Endodermal cell (in vitro differentiated cells): ENCODE measurements at places on chromosomes 6 and 20. TPM values are rescaled to one million over a fixed set of nuclear protein-coding genes. Genes with fewer than 3 reads are reported as not detected.

GRCh38 chr6:110628330-110628729, 151.9 kb upstream of the SLC22A16 start:
- H3K27ac ChIP-seq = no peak overlapping the region
- no peak for DNase-seq
- H3K4me1 ChIP-seq = no peaks in the 10 kb centered on the region
- no peak overlapping the region for H3K4me3 ChIP-seq
- H3K27me3 ChIP-seq = no peaks in the 10 kb centered on the region

DNA sequence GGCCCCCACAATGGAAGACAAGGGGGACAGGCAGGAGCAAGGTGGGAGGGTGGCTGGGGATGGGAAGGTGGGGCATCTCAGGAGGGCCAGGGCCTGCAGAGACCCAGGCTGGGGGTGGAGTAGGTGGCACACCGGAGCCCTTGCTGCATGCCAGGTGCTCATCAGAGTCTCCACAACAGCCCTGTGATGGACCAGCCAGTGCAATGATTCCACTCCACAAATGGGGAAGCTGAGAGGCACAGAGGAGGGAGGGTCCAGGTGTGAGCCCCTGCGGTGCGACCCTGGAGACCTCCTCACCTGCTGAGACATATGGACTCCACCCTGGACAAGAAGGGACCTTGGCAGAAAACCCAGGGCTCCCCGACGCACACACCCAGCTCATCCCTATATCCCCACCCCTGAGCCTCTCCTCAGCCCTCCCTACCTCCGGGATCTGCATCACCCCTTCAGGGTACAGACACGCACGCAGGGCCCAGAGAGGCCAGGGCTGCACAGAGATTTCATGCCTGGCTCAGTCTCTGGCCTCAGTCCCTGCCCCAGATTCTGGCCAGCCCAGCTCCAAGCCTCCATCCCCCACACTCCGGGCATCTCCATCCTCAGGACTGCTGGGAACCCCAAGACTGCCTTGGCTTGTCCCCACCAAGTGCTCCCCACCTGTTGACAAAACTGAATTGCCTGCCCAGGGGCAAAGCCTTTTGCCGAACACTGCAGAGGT, 7.1 kb upstream of the GRM4 start:
- peak; percentile 40 for DNase-seq
- no peaks in the 10 kb centered on the region for H3K4me1 ChIP-seq
- H3K27ac ChIP-seq = no peak overlapping the region
- H3K4me3 ChIP-seq = no peak overlapping the region
- no peaks in the 10 kb centered on the region for H3K36me3 ChIP-seq
- peaks cover 62% of the 10 kb centered on the region for H3K27me3 ChIP-seq

DNA sequence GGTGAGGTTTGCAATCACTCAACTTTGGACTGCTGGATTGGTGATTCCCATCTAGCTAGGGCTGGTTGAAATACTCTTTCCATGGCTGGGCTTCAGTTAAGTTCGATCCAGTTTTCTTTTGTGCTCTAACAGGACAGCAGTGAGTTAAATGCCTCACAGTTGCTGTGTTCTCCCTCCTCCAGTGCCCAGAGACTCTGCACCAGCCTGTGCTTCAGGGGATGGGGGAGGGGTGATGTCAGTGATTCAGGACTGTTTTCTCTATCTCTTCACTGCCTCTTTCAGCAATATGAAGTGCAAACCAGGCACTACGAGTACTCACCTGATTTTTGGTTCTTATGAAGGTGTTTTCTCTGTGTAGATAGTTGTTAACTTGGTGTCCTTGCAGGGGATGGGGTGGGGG, 88.2 kb upstream of the FAM83B start:
- H3K27ac ChIP-seq = no peak overlapping the region
- H3K4me1 ChIP-seq = no peaks in the 10 kb centered on the region
- no peaks in the 10 kb centered on the region for H3K27me3 ChIP-seq
- no peaks in the 10 kb centered on the region for H3K36me3 ChIP-seq
- H3K4me3 ChIP-seq = no peak overlapping the region

DNA sequence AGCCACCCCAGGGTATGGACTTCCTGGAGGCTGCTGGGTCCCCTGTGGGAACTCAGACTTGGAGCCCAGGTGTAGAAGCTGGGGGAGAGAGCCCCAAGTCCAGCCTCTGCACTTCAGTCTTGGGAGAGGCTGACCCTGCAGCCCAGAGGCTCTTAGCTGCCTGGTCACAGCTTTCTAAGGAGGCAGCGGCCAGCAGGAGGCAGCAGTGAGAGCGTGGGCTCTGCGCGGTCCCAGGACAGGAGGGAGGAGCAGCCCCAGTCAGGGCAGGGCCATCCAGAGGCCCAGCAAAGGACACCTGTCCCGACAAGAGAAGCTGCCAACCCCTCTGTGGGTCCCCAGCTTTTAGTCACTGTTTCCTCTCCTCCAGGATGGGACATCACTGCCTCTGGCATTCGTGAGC, 9.4 kb downstream of the TREML2 start:
- H3K36me3 ChIP-seq = no peaks in the 10 kb centered on the region
- H3K27ac ChIP-seq = no peak overlapping the region
- H3K27me3 ChIP-seq = peaks cover 14% of the 10 kb centered on the region
- peaks cover 3% of the 10 kb centered on the region for H3K4me1 ChIP-seq

DNA sequence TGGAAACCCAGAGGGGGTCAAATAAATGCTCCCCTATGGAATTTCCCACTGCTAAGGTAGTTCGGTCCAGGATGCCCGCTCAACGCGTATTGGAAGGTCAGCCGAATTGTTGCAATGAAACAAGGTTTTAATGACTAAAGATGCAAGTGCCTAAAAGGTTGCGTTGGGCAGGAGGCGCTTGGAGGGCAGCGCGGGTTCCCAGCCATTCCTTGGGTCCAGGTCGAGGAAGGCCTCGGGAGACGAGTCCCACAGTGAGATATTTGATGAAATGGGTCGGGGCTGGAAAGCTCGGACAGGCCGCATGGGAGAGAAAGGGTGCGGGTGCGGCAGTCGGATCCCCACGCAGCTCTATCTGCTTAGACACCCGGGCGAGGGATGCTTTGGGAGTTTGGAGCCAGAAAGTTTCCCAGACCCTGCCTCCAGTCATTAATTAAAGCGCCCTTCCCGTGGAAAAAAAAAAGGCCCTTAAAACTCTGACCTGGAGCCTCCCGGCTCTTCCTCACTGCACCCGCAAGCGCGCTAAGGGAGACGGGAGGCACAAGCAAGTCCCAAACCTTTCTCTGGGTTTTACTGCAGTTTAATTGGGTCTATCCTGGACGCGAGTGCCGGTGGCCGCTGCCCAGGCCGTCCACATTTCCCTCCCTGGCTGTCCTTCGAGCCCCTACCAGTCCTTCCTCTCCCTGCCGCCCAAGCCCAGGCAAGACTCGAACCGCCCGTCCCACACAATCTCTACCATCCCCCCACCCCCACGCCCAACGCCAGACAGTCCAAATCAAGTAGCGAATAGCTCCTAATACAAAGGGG, 24.2 kb downstream of the TFAP2A start:
- no peak overlapping the region for H3K4me3 ChIP-seq
- peak; percentile 74 for DNase-seq
- peaks cover 100% of the 10 kb centered on the region for H3K27me3 ChIP-seq
- peaks cover 3% of the 10 kb centered on the region for H3K4me1 ChIP-seq
- no peaks in the 10 kb centered on the region for H3K36me3 ChIP-seq

GRCh38 chr20:42364446-42364845, 746.3 kb upstream of the CHD6 start:
- no peaks in the 10 kb centered on the region for H3K4me1 ChIP-seq
- H3K36me3 ChIP-seq = no peaks in the 10 kb centered on the region
- no peaks in the 10 kb centered on the region for H3K27me3 ChIP-seq
- no peak overlapping the region for H3K4me3 ChIP-seq
- no peak for DNase-seq

DNA sequence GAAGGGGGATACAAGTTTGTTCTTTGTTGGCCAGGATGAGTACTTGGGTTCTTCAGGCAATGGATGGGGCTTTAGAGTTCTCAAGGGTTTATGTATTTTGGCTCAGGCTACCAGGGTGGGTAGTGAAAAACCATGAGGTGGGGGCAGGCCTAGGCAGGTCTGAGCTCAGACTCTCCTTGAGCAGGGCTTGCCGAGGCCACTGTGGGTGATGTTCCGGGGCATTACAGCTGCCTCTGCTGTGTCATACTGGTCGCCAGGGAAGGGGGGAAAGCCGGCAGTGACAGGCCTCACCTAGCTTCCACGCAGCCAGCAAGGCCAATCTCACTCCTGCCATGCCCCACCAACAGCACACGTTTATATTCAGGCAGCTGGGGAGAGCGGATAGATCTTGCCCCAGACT, 79.6 kb downstream of the BCKDHB start:
- no peak overlapping the region for H3K4me3 ChIP-seq
- peak; percentile 39 for DNase-seq
- no peak overlapping the region for H3K27ac ChIP-seq
- no peaks in the 10 kb centered on the region for H3K27me3 ChIP-seq
- no peaks in the 10 kb centered on the region for H3K36me3 ChIP-seq

GRCh38 chr6:151616091-151616513, 122.3 kb downstream of the CCDC170 start:
- H3K36me3 ChIP-seq = no peaks in the 10 kb centered on the region
- no peak overlapping the region for H3K4me3 ChIP-seq
- no peak overlapping the region for H3K27ac ChIP-seq
- H3K4me1 ChIP-seq = no peaks in the 10 kb centered on the region
- no peaks in the 10 kb centered on the region for H3K27me3 ChIP-seq

DNA sequence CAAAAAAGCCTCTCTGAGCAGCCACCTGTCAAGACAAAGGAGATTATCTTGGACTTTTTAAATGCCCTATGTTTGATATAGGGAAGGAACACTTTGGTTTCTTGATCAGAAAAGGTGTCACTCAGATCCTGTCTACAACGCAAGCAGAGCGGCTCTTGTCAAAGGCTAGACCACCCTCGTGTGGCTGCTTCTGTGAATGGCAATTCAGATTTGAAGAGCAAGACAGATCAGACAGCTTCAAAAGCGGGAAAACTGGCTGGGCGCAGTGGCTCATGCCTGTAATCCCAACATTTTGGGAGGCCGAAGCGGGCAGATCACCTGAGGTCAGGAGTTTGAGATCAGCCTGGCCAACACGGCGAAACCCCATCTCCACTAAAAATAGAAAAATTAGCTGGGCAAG, 10.1 kb upstream of the NXT1 start:
- no peaks in the 10 kb centered on the region for H3K4me1 ChIP-seq
- H3K27ac ChIP-seq = no peak overlapping the region
- H3K4me3 ChIP-seq = no peak overlapping the region
- H3K27me3 ChIP-seq = no peaks in the 10 kb centered on the region

DNA sequence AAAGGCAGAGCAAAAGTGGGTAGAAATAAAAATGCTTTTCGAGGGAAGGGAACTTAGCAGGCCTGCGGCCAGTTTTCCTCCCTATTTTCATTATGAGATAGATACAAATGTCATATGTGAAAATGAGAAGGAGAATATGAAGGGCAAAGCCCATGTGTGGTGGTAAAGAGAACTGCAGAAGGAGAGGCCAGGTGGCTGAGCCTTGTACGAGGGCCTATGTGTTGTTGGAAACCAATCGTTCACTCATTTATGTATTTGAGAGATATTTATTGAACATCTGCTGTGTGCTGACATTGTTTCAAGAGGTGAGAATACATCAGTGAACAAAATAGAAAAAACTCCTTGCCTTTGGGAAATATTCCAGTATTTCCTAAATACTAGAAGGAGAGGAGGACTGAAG, 147.7 kb downstream of the SH3BGRL2 start:
- H3K4me1 ChIP-seq = no peaks in the 10 kb centered on the region
- H3K27ac ChIP-seq = no peak overlapping the region
- no peak for DNase-seq
- H3K4me3 ChIP-seq = no peak overlapping the region

- no peak for DNase-seq
- H3K36me3 ChIP-seq = no peaks in the 10 kb centered on the region
- H3K4me3 ChIP-seq = no peak overlapping the region
- H3K4me1 ChIP-seq = no peaks in the 10 kb centered on the region
- H3K27ac ChIP-seq = no peak overlapping the region
Measured at GRCh38 chr6:142699391-142699790, 245.6 kb downstream of the HIVEP2 start.

- no peaks in the 10 kb centered on the region for H3K4me1 ChIP-seq
- H3K4me3 ChIP-seq = no peak overlapping the region
- H3K27me3 ChIP-seq = no peaks in the 10 kb centered on the region
- no peaks in the 10 kb centered on the region for H3K36me3 ChIP-seq
- DNase-seq = no peak
- no peak overlapping the region for H3K27ac ChIP-seq
Measured at GRCh38 chr6:13355043-13355945, 27.0 kb upstream of the TBC1D7 start.

GRCh38 chr6:89433252-89434149, 549 bp downstream of the ANKRD6 start:
- no peak overlapping the region for H3K27ac ChIP-seq
- peak overlapping the region; percentile 88 for H3K4me3 ChIP-seq

DNA sequence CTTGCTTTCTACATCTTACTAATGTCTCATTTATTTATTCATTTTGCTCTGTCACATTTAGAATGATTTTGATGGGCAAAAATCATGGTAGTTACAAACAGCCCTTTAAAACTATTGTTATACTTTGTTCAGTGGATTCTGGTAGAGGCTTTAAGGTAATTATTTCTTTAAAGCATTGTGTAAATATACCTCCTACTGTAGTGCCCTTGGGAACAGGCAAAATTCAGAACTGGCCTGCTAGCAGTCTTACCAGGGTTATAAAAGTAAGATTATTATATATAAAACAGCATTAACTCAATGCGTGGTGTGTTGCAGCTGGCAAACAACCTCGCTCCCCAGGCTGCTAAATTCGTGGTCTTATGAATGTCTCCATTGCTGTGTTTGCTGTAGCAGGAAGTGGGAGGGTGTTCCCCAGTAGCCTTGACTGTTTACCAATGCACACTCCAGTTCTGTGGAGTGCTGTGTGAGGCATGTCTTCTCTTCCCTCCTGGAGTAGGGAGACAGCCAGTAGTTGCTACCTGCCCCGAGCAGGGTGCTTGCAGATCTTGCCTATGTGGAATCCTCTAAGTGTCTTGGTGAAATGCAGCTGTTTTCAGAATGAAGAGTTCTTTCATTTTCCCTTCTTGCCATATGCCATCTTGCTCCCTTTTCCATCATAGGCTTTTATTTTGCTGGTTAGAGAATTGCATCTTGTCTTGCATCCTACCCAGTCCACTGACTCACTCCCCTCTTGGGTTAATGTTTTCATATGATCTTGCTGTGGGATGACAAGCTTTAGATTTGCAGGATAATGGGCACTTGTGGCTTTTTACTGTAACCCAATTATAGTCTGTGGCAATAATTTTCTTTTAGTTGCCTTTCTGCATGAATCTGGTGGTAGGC, 45.3 kb downstream of the IGF2R start:
- no peak for DNase-seq
- no peak overlapping the region for H3K27ac ChIP-seq
- H3K27me3 ChIP-seq = no peaks in the 10 kb centered on the region
- peaks cover 73% of the 10 kb centered on the region for H3K36me3 ChIP-seq
- H3K4me3 ChIP-seq = no peak overlapping the region

- H3K27ac ChIP-seq = no peak overlapping the region
- no peaks in the 10 kb centered on the region for H3K36me3 ChIP-seq
- no peaks in the 10 kb centered on the region for H3K4me1 ChIP-seq
- no peak overlapping the region for H3K4me3 ChIP-seq
- no peaks in the 10 kb centered on the region for H3K27me3 ChIP-seq
Measured at GRCh38 chr6:152143359-152143758, 335.9 kb downstream of the ESR1 start.

NRSN1 gene
- total RNA-seq = 0.38 TPM in 1 of 2 replicates, not detected in the other

LRRC73 gene
- 0.46 to 1.0 TPM (median 0.63 TPM) in 3 replicates for total RNA-seq

POPDC3 gene
- total RNA-seq = 8.0 to 9.9 TPM (median 9.2 TPM) in 3 replicates

MLN gene
- total RNA-seq = not detected in 2 replicates

FAM209B gene
- 1.1 TPM in 1 of 3 replicates, not detected in the others for total RNA-seq

STMND1 gene
- total RNA-seq = not detected in 2 replicates

C6orf15 gene
- not detected in 3 replicates for total RNA-seq
